ENCODE measurements at places on chromosomes 13 and 19. TPM values are rescaled to one million over a fixed set of nuclear protein-coding genes. Genes with fewer than 3 reads are reported as not detected.

DNA sequence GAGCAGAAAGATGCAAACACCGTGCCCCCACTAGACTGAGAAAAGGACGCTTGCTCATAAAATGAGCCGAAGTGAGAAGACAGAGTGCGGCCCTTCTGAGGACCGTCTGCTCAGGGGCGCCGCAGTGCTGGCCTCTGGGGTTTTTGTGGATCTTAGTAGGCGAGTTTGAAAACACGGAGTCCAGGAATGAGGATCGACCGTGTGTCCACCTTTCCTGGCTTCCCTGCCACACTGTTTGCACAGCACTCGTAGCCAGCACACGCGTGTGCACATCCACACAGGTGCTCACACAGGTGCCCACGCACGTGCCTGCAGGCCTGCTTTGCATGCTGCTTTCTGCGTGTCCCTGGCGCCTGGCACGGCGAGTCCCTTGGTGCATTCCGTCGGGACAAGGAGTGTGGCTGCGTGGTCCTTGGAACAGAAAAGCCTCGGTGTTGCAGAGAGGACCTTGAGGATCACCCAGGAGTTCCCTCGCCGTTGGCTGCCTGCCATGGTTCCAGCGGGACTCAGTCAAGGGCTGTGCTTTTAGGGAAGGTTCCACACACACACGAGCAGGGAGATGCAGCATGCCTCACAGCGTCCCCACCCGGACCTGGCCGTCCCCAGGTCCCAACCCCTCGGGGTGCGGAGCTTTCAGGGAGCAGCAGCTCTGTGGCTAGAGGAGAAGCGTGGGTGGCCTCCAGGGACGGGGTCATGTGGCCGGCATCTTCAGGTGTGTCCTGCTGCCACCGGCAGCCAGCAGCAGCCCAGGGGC is 10.1 kb upstream of the ZNF554 start:
- DNase-seq = no peak

DNA sequence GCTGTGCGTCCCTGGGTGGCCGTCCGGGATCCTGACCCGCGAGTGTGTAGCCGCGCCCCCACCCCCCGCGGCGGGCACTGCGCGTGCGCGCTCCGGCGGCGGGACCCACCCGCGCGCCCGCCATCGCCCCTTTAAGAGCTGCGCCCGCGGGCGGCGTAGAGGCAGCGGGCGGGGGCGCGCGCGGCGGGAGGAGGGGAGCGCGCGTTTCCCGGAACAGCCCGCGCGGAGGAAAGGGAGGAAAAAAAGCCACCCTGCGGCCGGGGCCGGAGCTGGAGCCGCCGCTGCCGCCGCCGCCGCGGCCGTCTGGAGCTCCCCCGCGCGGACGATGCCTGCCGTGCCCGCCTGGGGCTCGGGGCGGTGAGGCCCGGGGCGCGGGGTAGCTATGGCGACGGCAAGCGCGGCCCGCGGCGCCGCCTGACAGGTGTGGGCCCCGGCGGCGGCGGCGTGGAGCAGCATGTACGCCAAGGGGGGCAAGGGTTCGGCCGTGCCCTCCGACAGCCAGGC is at the start of gene SSBP4:
TSS of gene SSBP4 (plus strand) at position 204 of the 504 bp plus-strand sequence. CDS start at position 455, 251 bp downstream.
- DNase-seq = no peak

GRCh38 chr13:95387733-95388207 is 86.5 kb upstream of the ABCC4 start:
- no peak for DNase-seq

DNA sequence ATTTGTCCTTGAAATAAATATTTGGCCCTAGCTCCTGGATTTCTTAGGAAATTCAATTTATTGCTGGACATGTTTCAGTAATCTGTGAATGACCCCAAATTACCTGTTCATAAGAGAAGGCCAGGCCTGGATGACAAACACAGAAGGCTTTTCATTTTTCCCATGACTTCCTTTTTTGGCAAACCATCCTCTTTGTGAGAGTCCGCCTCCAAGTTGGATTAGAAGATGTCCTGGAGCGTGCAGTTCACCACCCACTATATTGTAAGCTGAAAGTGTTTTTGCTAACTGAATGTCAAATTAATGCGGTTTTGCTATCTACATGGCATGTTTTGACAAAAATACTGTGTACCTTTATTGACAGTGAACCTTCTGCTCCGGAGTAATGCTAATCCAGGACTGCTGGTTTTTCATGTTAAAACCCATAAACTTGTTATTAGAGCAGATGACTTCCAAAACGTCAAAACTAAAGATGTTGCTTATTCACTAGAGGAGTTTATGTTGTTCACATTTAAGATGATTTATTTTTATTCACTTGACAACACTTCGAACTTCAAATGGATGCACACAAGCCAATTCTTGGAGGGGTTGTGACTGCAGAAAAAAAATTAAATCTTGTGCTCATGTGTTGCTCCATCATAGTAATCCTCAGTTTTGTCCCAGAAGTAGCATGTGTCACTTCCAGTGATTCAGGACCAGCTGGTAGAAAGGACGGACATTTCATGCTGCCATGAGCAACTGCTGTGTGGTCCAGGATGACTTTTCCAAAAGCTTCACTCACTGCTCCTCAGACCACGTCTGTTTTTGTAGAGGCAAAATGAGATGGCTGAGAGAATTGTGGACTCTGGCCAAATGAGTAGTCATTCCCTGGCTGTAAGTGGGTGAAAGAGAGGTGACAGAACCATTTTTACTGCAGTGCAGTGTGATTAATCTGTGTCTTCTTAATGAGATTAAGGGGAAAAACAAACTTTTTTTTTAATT is 71.0 kb downstream of the ITGBL1 start:
- peak; percentile 61 for DNase-seq

GRCh38 chr19:55157064-55157908 is at the start of gene TNNI3:
TNNI3 (minus strand) TSS chr19:55157732; CDS start chr19:55157589, 143 bp downstream.
- no peak for DNase-seq

- DNase-seq = no peak
These were observed 44.3 kb downstream of the CELF5 start for GRCh38 chr19:3268763-3269162.

APOC4 gene
- not detected for total RNA-seq

DNA sequence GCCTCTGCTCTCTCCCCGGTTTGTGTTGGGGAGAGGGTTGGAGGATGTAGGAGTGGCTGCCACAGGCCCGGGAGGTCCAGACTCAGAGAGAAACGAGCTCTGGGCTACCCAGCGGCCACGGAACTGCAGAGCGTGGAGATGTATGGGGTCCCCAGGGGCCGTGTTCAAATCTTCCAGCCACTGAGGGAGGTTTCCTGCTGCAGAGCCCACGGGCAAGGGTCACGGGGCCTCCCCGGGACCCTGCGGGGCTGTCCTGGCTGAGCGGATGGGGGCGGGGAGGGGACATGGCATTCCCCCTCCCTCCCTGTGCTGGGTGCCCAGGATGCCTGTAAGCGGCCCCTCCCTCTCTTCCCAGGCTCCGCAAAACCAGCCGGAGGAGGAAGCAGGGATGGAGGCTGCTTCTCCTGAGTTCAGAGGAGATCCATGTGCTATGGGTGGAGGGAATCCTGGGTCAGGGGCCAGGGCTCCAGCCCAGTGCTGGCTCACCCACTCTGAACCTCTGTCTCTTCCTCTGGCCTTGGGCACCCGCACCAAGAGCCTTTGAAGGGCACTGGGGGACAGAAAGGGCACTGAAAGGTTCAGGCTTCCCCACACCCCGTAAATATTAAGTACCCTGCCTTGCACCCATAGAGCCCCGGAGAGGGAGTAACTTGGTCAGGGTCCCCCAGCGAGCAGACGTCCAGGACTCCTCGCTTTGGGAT is 22.6 kb downstream of the SMIM24 start:
- no peak for DNase-seq

GRCh38 chr13:77328819-77329132 is 1.9 kb upstream of the MYCBP2 start:
- DNase-seq = no peak

GRCh38 chr19:17560205-17560595 is 4.8 kb downstream of the COLGALT1 start:
- no peak for DNase-seq
